ENCODE measurements at places on chromosomes 1 and 21. TPM values are rescaled to one million over a fixed set of nuclear protein-coding genes. Genes with fewer than 3 reads are reported as not detected.

DNA sequence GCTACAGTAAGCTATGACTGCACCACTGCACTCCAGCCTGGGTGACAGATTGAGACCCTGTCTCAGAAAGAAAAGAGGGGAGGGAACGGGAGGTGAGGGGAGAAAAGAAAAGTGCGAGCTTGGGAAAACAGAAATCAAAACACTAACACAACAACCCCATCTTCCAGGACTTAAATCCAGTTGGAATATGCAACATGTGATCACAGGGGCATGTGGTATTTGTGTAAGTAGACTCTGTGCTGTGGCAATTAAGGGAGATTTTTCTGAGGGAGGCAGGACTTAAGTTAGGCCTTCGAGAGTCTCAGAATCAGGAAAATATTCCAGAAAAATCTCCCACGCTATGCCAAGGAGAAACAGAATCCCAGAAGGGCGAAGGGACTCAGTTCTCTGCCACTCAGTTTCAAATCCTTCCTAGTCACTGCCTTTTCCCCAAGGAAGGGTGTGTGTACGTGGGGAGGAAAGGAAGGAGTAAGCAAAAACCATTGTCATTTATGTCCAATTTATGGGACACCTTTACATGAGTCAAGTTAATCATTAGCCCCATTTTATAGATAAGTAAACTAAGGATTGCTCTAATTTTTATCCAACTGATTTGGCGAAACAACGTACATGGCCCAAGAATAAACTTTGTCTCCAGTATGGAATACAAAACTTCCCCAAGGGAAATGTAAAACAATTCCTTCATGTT is 12.3 kb downstream of the ID3 start:
- peaks cover 23% of the 10 kb centered on the region for H3K4me1 ChIP-seq
- H3K27me3 ChIP-seq = no peaks in the 10 kb centered on the region
- H3K27ac ChIP-seq = no peak overlapping the region
- no peak overlapping the region for H3K4me3 ChIP-seq
- DNase-seq = no peak

TIAM1 gene
- 1.6 TPM for total RNA-seq

FAM72A gene
- total RNA-seq = 27.6 TPM

ZBTB8OS gene
- 55.1 TPM for total RNA-seq

PPFIA4 gene
- not detected for total RNA-seq

CBR3 gene
- total RNA-seq = not detected

PGLYRP3 gene
- total RNA-seq = not detected

SYT14 gene
- total RNA-seq = not detected

DNA sequence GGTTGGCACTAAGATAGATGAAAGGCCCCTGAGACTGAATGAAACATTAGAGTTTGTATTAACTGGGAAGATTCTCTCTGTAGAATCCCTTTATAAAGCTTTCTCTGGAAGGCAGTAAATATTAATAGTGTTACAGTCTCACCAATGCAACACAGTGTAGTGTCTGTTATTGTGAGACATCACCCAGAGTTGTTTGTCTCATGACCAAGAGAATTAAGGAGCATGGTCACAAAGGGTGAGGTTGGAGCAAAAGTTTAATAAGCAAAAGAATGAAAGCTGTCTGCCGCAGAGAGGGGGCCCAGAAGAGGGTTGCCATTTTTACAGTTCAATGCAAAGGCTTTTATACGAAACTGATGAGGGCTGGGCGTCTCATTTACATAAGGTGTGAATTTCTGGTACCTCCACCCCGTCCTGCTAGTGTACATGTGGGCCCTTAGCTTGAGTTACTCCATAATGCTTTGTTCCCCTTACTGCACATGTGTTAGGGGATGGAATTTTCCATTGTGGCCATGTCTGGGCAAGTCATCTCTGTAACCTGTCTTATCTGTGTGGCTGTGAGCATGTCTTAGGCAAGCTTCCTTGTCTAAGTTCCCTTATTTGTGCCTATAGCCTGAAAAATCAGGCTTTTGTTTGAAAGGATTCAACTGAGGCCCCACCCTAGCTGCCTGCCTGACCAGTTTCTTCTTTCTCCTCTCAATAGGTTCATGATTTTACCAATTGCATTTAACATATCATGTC is 184.1 kb downstream of the RASAL2 start:
- H3K27ac ChIP-seq = no peak overlapping the region
- H3K4me3 ChIP-seq = no peak overlapping the region
- no peaks in the 10 kb centered on the region for H3K4me1 ChIP-seq
- DNase-seq = no peak
- H3K27me3 ChIP-seq = no peaks in the 10 kb centered on the region

GRCh38 chr1:206114692-206115640 is 2.2 kb downstream of the AVPR1B start:
- no peak overlapping the region for H3K27ac ChIP-seq
- DNase-seq = no peak
- H3K4me1 ChIP-seq = no peaks in the 10 kb centered on the region
- H3K4me3 ChIP-seq = no peak overlapping the region
- H3K27me3 ChIP-seq = 0 out of 2 replicates have a peak, but pooled peaks cover 2% of the 10 kb centered on the region

DNA sequence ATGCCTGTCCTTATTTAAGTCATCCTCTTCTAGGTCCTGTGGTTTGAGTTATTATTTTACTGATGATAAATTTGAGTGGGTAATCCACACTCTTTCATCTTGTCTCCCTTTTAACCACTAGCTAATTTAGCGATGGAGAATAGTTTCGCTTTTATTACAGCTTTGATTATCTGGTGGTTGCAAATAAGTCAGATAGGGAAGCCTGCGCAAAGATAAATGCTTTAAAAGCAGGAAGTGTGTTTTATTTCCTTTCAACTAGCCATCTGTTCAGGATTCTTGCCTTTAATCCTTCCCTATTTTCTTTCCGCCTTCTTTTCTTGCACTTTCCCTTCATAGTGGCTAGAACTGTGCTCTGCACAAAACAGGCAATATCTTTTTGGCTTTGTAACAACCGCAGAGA is 129.0 kb downstream of the TGFB2 start:
- H3K4me1 ChIP-seq = no peaks in the 10 kb centered on the region
- no peaks in the 10 kb centered on the region for H3K36me3 ChIP-seq
- no peak for DNase-seq
- H3K4me3 ChIP-seq = no peak overlapping the region
- H3K27ac ChIP-seq = no peak overlapping the region

DNA sequence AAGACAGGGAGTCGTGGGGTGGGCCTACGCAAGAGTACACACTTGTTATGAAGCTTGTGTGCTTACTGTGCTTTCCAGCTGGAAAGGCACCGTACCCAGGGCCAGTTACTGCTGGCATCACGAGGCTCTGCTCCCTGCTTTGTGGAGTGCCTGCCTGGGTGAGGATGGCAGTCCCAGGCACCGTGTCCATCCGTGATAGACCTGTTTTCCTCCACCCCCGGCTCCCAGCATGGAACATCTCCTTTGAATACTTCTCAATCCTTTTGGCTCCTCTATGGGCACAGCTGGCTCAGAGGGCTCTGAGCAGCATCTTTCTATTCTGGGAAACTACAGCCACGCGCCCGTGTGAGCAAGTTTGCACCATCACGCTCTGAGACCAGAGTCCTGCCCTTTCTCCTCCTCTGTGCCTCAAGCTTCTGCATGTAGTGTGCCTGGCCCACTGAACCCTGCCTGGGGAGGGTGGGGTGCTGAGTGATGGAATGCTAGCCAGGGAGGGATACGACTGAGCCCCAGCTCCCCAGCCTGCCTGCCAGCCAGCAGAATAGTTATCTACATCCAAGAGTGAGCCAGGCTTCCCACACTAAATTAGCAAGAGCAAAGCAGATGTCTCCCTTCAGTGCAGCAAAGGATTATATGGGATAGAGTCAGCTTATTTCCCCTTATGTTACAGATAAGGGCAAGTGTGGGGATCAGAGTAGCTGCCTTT is 7.1 kb upstream of the TNR start:
- H3K4me3 ChIP-seq = no peak overlapping the region
- H3K4me1 ChIP-seq = no peaks in the 10 kb centered on the region
- no peak for DNase-seq

GRCh38 chr1:42801832-42802473 is 15.0 kb upstream of the ERMAP start:
- H3K27ac ChIP-seq = no peak overlapping the region
- DNase-seq = no peak
- H3K4me3 ChIP-seq = no peak overlapping the region
- H3K4me1 ChIP-seq = no peaks in the 10 kb centered on the region

DNA sequence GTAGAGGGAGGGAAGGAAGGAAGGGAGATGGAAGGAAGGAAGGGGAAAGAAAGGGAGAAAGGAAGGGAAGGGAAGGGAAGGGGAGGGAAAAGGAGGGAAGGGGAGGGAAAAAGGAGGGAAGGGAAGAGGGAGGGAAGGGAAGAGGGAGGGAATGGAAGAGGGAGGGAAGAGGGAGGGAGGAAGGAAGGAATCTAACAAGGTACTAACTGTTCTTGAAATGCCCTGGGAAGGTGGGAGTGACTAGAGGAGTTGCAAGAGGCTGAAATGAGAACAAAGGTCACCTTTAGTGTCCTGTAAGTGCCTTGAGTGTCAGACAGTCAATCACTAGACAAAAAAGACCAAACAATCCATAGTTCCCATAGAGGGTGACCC is 2.3 kb upstream of the ATP2B4 start:
- no peak overlapping the region for H3K4me3 ChIP-seq
- H3K4me1 ChIP-seq = peaks cover 16% of the 10 kb centered on the region
- no peaks in the 10 kb centered on the region for H3K27me3 ChIP-seq
- H3K27ac ChIP-seq = no peak overlapping the region
- peak; percentile 11 for DNase-seq
- no peaks in the 10 kb centered on the region for H3K36me3 ChIP-seq

AIRE gene
- not detected for total RNA-seq

DNA sequence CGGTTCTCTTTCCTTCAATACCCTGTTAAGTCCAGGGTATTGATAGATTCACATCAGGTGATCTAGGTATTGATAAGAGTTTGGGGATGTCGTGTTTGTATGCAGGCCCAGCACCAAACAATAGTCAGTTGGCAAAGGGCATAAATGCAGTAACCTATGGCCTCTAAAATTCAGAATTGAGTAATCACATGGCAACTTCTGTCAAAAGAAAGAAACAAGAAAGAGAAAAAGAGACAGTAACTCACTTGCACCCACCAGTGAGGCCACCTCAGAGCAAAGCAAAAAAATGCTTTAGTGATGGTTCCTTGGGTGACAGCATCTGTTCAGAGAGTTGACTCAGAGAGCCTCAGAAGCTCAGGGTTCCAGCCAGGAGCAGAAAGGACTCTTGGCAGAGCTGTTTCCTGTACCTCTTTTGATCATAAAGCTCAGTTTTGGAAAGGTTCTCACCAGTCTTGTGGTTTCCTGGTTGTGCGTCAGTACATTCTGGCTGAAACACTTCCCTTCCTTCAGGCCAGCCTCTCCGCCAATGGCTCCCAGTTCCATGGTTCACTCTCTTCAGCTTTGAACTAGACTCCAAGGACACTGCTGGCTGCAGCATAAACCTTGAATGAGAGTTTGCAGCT is 70.1 kb upstream of the GORAB start:
- no peak overlapping the region for H3K4me3 ChIP-seq
- no peak for DNase-seq
- H3K4me1 ChIP-seq = peaks cover 6% of the 10 kb centered on the region

- H3K4me1 ChIP-seq = peaks cover 16% of the 10 kb centered on the region
- H3K27ac ChIP-seq = no peak overlapping the region
- no peaks in the 10 kb centered on the region for H3K36me3 ChIP-seq
- H3K4me3 ChIP-seq = no peak overlapping the region
Observed at GRCh38 chr1:4059270-4059669, 159.2 kb upstream of the C1orf174 start.

GRCh38 chr1:201636510-201636971 is 97.6 kb downstream of the NAV1 start:
- DNase-seq = no peak
- H3K36me3 ChIP-seq = no peaks in the 10 kb centered on the region
- H3K27ac ChIP-seq = no peak overlapping the region
- no peak overlapping the region for H3K4me3 ChIP-seq

SNX7 gene
- not detected for total RNA-seq

DNA sequence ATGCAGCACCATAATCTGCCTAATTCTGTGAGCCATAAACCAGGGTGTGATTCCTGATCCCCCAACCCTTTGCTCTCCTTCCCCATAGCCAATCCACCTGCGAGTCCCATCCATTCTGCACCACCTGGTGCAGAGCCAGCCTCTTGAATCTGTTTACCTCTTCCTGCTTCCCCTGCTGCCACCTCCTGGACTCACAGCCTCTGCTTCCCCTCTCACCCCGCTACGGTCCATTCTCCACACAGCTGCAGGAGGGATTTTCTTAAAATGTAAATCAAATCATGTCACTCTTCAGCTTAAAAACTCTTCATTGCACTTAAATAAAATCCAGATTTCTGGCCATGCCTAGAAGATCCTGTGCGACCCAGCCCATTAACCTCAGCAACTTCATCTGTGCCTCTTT is 186.7 kb downstream of the FOXD2 start:
- peak; percentile 74 for DNase-seq
- no peak overlapping the region for H3K27ac ChIP-seq
- H3K4me1 ChIP-seq = peaks cover 16% of the 10 kb centered on the region
- H3K27me3 ChIP-seq = no peaks in the 10 kb centered on the region

DNA sequence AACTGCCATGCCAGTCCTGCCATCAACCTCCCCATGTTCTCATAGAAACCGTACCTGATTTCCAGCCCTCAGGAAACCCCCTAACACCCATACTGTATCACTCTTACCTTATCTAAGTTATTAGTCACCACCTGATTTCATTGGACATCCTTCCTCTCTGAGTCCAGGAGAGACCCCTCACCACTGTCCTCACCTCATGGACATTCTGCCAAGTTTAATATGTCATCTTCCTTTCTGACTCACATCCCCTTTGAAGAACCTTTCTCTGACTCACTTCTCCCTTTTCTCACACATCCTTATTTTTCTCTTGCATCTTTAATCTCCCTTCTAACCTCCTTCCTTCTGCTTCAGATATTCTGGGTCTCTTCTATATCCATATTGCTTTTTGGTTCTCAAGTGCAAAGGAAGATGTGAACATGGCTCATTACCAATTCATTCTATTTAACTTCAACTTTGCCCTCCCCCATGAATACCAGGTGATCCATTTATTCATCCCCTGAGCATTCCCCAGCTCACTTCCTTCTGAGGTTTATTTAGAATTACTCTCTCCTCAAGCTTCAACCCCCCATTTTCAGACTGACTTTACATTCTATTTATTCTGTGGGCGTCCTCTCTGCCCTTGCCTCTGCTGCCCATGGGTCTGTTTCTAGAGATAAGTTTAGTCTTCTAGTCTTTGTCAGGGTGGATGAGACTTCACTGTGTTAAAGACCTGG is 206.8 kb upstream of the ESRRG start:
- peaks cover 22% of the 10 kb centered on the region for H3K4me1 ChIP-seq
- H3K36me3 ChIP-seq = no peaks in the 10 kb centered on the region
- DNase-seq = no peak
- no peak overlapping the region for H3K4me3 ChIP-seq

ZNF697 gene
- total RNA-seq = not detected

GRCh38 chr1:175443332-175443731 is 250.8 kb upstream of the KIAA0040 start:
- no peaks in the 10 kb centered on the region for H3K27me3 ChIP-seq
- H3K4me1 ChIP-seq = no peaks in the 10 kb centered on the region
- no peak overlapping the region for H3K4me3 ChIP-seq
- no peak overlapping the region for H3K27ac ChIP-seq
- no peak for DNase-seq

MPL gene
- total RNA-seq = not detected

All from Karpas-422 (cell line).